ENCODE measurements at places on chromosomes 3 and 15.

- DNase-seq: no peak
Measured at GRCh38 chr3:48244461-48244860, 3.6 kb downstream of the ZNF589 start.

GRCh38 chr15:73978896-73979295 is 13.2 kb downstream of the STOML1 start:
- DNase-seq: no peak

- DNase-seq: no peak
Measured at GRCh38 chr3:177005718-177006405, 191.4 kb downstream of the TBL1XR1 start.

GRCh38 chr15:43212299-43212698 is 8.5 kb downstream of the EPB42 start:
- DNase-seq: no peak

- no peak for DNase-seq
Measured at GRCh38 chr15:65183865-65184159, 1.3 kb downstream of the CLPX start.

DNA sequence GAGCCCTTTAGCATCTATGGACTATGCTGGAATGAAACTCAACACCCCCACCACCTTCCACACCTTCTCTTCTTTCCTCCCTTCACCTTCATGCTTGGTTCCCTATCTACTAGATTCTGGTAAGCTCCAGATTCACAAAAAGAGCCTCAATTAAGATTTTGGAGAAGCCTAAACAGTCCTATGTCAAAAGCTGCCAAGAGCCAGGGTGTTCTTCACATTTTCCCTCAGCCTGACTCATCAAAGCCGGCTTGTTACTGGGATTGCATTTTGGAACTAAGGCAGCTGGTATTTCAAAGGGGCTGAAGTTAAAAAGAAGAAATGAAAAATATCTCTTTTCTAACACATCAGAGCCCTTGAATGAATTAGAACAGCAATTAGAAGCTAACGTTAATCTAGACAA is 247.7 kb downstream of the MYRIP start:
- no peak for DNase-seq

DNA sequence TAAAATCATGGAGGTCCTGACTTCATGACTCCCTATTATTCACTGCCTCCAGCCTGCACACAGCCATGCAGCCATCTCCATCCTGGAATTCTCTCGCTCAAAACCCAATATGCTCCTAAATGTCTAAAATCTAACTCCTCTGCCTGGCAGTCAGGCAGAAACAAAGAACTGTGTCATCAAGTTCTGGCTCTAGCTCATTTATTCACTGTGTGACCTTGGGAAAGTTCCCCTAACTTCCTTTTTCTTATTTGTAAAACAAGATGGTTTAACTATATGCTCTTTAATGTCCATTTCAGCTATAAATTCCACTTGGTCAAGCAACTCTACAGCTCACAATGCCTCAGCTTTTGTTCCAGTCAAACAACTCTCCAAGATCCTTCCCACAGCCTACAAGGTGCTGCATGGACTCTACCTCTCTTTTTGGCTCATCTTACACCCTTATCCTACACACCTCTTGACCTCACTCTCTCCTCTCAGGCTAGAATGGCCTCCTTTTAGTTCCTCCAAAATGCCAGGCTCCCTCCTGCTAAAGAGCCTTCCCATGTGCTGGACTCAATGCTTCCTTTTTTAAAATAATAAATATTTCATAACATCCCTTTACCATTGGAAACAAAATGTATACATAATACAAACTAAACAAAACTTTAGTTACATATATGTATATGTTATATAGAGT is 16.4 kb downstream of the PIK3CB start:
- DNase-seq: no peak

GRCh38 chr15:47027322-47027946 is 689.9 kb upstream of the SEMA6D start:
- DNase-seq: no peak

GRCh38 chr15:100105101-100105500 is 236.7 kb downstream of the ADAMTS17 start:
- no peak for DNase-seq

- DNase-seq: no peak
Measured at GRCh38 chr3:75906555-75907112, 121.3 kb upstream of the ZNF717 start.

GRCh38 chr3:150286390-150287147 is 121.5 kb upstream of the TSC22D2 start:
- DNase-seq: peak; percentile 76

- no peak for DNase-seq
Measured at GRCh38 chr15:100005715-100006114, 272.5 kb upstream of the LYSMD4 start.

DNA sequence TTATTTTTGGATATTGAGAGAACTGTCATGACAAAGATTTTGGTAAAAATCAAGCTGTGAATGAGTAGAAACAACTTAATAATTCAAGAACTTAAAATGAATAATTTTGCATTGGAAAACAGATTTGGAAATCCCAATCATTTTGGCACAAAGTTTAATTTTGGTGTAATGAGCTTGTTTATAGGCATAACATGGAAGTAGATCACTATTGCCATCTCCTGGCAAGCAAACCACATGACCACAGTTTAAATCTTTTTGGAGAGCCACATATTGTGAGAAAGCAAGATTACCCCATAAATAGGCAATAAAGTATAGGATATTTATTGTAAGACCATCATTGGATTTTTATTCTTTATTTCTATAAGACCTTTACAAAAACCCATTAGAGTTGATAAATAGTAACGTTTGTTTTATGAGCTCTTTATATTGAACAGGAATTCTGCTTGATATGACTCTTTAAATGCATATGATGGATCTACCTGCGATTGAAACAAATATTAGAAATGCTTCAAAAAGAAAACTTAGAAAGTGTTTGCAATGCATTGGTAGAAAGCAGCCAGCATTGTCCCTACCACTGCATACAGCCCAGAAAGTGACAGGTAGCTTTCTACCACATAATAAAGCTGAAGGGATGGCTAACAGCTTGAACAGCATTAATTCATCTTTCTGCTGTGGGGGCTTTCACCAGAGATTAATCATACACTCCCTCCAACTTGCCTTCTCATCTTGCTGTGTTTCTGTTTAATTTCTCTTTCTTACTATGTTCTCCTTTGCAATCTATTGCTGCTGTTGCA is 766.8 kb downstream of the TBL1XR1 start:
- DNase-seq: peak; percentile 38

- no peak for DNase-seq
Measured at GRCh38 chr3:16504242-16504641, 9.3 kb downstream of the RFTN1 start.

DNA sequence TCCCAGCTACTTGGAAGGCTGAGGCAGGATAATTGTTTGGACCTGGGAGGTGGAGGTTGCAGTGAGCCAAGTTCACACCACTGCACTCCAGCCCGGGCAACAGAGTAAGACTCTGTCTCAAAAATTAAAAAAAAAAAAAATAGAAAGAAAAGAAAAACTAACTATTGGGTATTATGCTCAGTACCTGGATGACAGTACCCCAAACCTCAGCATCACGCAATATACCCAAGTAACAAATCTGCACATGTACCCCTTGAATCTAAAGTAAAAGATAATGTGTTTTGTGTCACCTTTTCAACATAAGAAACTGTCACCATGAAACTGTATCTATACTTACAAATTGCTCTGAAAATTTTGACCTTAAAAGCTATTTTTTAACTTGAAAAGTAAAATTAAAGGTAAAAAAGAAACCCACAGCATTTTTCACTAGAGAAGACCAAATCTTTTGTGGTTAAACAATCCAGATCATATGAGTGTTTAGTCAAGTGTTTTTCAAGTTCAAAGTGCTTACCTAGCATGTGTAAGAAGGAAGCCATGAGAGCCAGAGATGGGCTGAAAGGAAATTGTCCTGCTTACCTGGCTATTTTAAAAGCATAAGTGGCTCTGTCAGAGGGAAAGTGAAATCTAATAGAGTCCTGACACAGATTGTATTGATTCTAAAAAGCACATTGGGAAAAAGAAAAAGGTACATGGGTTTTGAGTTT is 50.5 kb downstream of the MYO1E start:
- DNase-seq: no peak

DNA sequence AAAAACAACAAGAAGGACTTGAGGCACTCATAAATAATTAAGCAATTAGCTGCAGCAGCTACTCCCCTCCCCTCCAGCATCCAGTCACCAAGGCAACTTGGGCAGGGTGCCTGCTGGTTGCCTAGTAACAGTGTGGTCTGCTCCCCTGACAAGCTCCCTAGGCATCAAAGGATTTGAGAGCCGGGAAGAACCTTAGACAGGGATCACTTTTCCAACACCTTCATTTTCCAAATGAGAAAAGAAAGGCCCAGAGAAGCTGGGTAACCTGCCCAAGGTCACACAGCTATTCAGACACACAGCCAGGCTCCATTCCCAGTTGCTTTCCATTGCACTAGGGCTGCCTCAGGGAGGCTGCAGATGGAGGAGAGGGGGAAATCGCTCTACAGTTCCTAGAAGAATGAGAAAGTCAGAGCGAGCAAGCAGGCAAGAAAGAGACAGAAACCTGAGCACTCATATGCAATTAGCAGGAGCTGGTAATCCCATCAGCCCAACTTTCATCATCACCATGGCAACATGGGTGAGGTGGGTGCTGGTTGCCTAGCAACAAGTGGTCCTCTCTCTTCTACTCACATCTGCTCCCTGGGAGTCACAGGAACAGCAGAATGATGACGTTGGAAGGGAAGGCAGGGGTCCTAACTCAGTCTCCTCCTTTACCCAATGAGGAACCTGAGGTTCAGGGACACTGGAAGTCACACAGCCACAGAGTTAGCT is 3.6 kb upstream of the EIF4E3 start:
- DNase-seq: no peak

DNA sequence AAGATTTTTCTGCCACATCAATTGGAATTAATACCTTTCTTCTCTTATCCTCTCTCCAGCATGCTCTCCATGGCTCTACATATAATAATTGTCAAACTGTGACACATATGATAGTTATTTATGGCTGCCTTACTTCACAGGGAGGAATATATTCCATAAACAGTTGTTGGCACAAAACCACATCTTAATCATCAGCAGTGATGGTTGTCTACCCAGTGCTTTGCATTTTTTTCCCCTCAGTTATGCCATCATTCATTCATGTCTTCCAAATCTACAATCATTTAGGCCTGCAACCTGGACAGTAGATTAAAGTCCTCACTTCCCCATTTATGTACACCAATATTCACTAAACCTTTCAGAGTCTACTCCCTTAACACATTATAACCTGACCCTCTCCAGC is 107.7 kb downstream of the THRB start:
- DNase-seq: peak; percentile 54

DNA sequence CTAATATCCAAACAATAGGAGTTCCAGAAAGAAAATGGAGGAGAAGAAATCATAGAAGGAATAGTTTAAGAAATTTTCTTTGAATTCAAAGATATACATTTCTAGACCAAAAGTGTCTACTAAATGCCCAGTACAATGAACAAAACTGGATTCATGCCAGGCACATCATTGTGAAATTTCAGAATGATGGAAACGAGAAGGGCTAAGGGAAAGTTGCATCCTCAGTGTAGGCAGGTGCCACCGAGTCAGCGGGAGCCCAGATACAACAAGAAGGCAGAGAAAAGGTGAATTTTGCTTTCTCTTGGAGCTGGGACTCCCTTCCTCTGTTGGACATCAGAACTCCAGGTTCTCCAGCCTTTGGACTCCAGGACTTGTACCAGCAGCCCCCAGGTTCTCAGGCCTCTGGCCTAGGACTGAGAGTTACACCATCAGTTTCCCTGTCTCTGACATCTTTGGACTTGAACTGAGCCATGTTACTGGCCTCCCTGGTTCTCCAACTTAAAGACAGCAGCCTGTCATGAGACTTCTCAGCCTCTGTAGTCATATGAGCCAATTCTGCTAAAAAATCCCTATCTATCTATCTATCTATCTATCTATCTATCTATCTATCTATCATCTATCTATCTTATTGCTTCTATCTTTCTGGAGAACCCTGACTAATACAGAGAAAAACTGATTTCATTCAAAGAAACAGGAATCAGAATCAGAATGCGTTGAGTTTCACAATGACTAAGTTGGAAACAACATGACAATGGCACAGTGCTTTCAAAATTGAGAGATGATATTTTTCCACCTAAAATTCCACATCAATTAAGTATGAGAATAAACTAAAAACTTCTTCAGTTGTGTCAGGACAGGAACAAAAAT is 207.7 kb downstream of the FAM43A start:
- DNase-seq: no peak

DNA sequence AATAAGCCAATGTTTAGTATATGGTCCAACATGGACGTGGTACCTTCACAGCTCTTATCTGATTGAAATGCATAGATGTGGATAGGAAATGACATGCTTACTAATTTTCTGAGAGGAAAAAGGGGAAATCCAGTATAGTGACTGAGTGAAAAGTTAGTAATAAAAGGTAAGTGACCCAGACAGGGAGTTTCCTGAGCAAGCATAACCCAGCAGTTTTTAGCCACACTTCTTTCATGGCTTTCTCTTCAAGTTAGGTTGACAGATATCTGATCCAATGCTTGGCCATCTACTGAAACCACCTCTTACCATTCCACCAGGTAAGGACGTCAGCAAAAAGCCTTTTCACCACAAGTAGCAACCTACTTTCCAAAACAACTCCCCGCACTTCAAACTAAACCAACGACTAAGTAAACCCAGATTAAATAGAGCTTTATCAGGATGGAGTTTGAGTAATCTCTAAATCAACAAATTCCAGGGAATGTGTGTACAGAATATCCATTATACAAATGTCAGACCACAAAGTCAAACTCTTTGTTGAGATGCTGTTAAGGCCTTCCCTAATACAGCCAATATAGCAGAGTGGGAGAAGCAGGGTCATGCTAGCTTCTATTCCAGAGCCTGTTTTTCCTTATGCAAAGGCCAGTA is 329.7 kb downstream of the RORA start:
- no peak for DNase-seq

- DNase-seq: no peak
Measured at GRCh38 chr15:70284438-70285214, 186.9 kb upstream of the TLE3 start.

GRCh38 chr15:90599644-90600043 is 69.9 kb downstream of the CRTC3 start:
- no peak for DNase-seq

GRCh38 chr3:121883507-121883906 is 10.7 kb upstream of the SLC15A2 start:
- no peak for DNase-seq

- no peak for DNase-seq
Measured at GRCh38 chr3:24810881-24811280, 316.2 kb upstream of the THRB start.

GRCh38 chr3:139302084-139302800 is 41.6 kb upstream of the MRPS22 start:
- peak; percentile 79 for DNase-seq

DNA sequence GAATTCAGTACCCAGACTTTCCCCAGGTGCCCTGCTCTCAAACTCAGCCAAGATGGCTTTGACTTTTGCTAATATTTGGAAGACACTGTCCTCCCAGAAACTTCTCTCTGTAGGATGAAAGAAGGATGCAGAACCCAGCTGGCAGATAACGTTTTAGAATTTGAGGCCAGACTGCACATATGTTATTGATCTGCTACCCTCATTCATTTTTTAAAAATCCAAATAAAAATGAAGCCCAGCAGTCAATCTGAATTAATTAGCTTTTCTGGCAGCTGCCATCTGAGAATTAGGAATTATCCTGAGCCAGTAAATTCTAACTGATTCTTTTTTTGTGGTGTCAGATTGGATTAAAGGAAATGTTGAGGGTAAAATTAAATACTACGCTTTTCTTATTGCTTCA is 236.6 kb downstream of the PLCL2 start:
- DNase-seq: no peak

Measured in LoVo (cell line).